ENCODE measurements at places on chromosomes 1 and 21. TPM values are rescaled to one million over a fixed set of nuclear protein-coding genes. Genes with fewer than 3 reads are reported as not detected.

NUF2 gene
- 11.4 TPM for total RNA-seq

LY9 gene
- not detected for total RNA-seq

S100A12 gene
- not detected for total RNA-seq

AKNAD1 gene
- 0.73 TPM for total RNA-seq

SORT1 gene
- total RNA-seq: 1.2 TPM

TCHHL1 gene
- total RNA-seq: not detected

CLCC1 gene
- 20.9 TPM for total RNA-seq

VSIG8 gene
- not detected for total RNA-seq

HLX gene
- 5.1 TPM for total RNA-seq

PPCS gene
- 43.4 TPM for total RNA-seq

FMO2 gene
- 0.39 TPM for total RNA-seq

PADI2 gene
- not detected for total RNA-seq

SKI gene
- total RNA-seq: 22.3 TPM
